ENCODE measurements at places on chromosomes 4 and X.
A peak's percentile ranks its signal among the peaks of the same experiment; 100 is the strongest.

DNA sequence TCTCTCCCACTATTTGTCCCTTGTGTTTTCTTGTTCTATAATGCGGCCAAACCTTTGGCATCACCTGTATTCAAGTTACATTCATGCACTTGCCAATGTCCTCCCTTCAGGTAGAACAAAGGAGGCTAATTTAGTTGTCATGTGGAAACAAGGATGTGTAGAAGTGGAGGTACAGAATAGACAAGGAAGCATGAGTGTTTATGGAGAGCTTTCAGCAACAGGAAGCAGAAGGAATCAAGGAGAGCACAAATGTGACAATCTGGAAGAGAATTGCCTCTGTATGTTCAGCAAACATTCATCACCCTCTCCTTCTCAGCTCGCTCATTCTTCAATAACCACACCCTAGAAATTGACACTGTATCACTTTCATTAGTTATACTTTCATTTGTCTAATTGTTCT is 103.4 kb downstream of the SLC7A11 start:
- DNase-seq, result no peak

GRCh38 chr4:107893171-107894137 is 37.9 kb upstream of the CYP2U1 start:
- no peak for DNase-seq

- peak; percentile 30 for DNase-seq
These were observed 112.2 kb upstream of the PSAPL1 start for GRCh38 chr4:7546809-7547367.

DNA sequence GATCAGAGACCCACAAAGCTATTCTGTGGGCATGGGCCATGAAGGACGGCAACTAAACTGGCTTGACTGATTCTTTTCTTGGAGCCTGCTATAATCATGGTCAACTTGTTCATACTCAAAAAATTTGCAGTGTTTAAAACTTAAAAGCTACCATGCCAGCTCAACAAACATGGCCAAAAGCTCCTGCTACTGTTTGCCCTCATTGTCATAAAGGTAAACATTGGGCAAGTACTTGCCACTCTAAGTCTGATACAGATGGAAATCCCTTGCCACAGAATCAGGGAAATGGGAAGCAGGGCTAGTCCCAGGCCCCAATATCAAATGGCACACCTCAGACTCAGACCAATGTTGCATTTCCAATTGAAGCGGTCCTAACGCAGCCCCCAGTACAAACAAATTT is 20.4 kb downstream of the UGT2B11 start:
- DNase-seq, result no peak

- DNase-seq, result peak; percentile 8
These were observed 6.7 kb upstream of the PRICKLE3 start for GRCh38 chrX:49192722-49193328.

DNA sequence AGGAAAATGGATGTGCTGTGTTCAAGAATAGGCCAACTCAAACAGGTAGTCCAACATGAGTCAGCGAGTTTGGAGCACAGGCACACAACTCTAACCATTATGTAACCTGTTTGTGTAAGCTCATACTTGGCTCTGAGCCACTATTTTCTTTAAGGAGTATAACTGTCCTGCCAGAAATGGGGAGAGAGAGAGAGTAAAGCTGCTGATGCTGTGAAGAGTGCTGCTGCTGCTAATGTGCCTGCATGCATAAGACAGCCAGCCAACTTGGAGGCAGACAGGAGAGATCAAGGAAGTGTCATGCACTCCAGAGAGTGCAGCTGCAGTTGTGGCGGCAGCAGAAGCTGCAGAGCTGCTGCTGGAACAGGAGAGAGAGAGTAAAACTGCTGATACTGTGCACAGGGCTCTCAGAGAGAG is 11.7 kb upstream of the STATH start:
- DNase-seq, result peak; percentile 30

GRCh38 chr4:2497324-2497723 is 28.4 kb downstream of the RNF4 start:
- DNase-seq, result no peak

GRCh38 chr4:71126719-71127118 is 133.3 kb downstream of the DCK start:
- peak; percentile 94 for DNase-seq

GRCh38 chrX:44945736-44946135 is 72.7 kb downstream of the KDM6A start:
- DNase-seq, result no peak

- no peak for DNase-seq
These were observed 472.9 kb upstream of the GALNTL6 start for GRCh38 chr4:171340258-171340657.
